ENCODE measurements at places on chromosomes 7 and 10. TPM values are rescaled to one million over a fixed set of nuclear protein-coding genes. Genes with fewer than 3 reads are reported as not detected.

DNA sequence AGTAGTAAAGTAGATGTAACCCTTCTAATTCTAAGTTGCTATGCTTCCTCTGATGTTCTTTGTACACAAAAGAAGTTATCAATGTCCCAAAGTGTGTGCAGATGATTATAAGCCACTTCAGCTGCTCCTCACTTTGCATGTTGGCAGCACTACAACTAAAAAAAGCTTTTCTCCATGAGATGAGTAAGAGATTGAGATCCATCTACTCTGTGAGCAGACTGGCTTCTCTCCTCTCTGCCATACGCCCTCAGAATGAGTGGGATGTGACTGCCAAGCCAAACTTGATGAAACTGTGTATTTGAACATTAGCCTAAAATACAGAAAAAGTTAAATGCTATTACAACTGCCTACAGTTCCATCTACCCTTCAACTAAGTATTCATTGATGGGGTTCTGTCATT is 102.9 kb upstream of the ETV1 start:
- no peak for DNase-seq

LRRC61 gene
- total RNA-seq, result 37.7 TPM

IL6 gene
- 0.78 TPM for total RNA-seq

RET gene
- 1.4 TPM for total RNA-seq

SGCE gene
- 94.7 TPM for total RNA-seq

PLAU gene
- 3.8 TPM for total RNA-seq

MYO1G gene
- total RNA-seq, result 2.8 TPM

DNA sequence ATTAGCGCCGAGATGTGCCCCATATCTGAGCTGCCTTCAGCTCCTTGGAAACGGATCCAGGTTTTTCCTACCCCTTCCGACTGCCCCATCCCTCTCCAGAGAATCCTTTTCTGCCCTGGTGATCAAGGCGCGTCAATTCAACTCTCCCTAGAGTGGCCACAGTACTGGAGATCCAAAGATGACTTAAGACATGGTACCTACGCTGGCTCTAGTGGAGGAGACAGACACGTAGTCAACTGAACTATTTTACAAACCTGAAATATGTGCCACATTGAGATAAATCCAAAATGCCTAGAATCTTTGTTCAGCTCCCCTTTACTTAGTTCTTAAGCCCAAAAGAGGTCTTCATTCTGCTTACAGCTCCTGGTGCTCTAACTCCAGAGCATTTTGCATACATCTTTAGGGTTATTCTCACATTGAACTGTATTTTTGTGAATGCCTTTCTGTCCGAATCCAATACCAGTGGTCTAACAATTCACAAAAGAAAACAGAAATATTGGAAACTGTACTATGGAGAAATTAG is 444 bp upstream of the TNPO3 start:
- DNase-seq, result no peak

LRGUK gene
- 2.0 TPM for total RNA-seq

DNA sequence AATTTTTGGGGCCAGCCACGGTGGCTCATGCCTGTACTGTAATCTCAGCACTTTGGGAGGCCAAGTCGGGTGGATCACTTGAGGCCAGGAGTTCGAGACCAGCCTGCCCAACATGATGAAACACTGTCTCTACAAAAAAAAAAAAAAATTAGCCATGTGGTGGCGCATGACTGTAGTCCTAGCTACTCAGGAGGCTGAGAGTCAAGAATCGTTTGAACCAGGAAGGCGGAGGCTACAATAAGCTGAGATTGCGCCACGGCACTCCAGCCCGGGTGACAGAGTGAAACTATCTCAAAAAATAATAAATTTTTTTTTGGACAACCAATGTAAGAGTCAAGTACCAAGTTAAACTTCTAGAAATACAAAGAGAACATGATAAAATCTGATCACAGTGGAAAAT is 164.6 kb downstream of the AVL9 start:
- DNase-seq, result no peak

DNA sequence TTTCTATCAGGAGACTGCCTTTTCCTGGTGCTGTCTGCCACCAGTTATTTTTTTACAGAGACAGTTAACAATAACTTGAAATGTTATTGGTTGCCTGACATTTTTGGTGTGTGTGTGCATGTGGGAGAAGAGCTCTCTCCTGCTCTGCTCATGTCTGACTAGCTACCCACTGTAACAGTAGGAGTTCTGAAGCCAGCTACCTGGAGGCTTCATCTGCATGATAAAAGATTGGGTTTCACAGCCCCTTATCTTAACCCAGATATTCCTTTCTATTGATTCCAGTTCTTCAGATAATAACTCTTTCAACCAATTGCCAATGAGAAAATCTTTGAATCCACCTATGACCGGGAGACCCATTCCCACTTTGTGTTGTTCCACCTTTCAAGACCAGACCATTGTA is 237.4 kb upstream of the PPP1R3A start:
- no peak for DNase-seq

Data from thyroid gland (tissue), 4 donors.